ENCODE measurements at places on chromosomes 11 and 22. TPM values are rescaled to one million over a fixed set of nuclear protein-coding genes. Genes with fewer than 3 reads are reported as not detected.

Gene JHY
- 1.3 TPM for total RNA-seq

Gene RCOR2
- total RNA-seq = 2.1 TPM

Gene XRCC6
- total RNA-seq = 424 TPM

Gene SPI1
- total RNA-seq = 0.25 TPM

Gene ZNF280B
- total RNA-seq = 3.0 TPM

Gene RBMXL2
- not detected for total RNA-seq

DNA sequence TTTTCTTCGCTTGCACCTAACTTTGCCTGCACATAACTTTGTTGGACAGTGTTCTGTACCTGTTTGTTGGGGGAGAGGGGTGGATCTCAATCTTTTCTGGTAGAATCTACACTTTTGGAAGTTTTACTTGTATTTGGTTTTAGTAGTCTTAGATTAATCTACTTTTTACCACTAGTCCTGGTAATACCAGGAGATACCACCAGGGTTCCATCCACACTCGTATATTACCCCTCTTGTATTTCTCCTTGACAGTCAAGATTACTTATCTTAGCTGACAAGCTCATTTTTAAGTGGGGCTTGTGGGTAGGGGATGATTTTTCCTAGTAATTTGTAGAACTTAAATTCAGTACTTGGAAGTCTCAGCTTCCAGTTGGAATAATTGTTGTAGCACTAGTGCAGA is 37.3 kb upstream of the TECTA start:
- peaks cover 25% of the 10 kb centered on the region for H3K36me3 ChIP-seq
- DNase-seq = peak; percentile 4
- H3K27ac ChIP-seq = no peak overlapping the region
- peaks cover 4% of the 10 kb centered on the region for H3K4me1 ChIP-seq

DNA sequence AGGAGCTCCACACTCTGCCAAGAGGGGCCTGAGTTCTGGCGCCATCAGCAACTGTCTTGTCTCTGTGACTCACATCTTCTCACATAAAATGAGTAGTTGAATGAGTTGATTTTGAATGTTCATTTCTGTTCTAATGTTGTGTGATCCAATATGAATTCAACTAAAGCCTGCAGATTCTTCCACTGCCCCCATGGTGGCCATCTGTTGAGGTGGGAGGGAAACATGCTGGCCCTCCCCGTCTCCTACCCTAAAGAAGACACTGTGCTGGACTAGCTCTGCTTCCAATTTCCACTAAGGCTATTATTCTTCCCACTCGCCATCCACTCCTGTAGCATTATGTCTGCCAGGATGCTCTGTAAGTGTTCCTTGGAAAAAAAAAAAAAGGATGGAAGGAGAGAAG is 555.6 kb upstream of the LARGE1 start:
- peaks cover 3% of the 10 kb centered on the region for H3K27me3 ChIP-seq
- H3K36me3 ChIP-seq = no peaks in the 10 kb centered on the region
- H3K4me1 ChIP-seq = no peaks in the 10 kb centered on the region
- no peak for DNase-seq
- no peak overlapping the region for H3K27ac ChIP-seq

DNA sequence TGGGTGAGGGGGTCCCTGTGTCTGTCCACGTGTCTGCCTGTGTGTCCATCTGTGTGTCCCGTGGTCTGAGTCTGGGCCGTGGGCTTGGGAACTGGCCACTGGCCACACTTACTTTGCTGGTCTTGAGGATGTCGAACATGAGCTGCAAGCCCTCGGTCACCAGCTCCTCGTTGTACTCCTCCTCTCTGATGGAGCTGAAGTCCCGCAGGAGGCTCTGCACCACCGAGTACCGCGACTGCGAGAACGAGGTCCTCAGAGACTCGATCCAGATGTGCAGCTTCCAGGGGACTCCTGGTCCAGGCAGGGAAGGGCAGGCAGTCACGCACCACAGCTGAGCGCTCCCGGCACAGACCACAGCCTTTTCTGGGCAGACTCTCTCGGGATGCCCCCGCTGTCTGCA is 55.4 kb downstream of the NAT10 start:
- no peaks in the 10 kb centered on the region for H3K27me3 ChIP-seq
- no peak overlapping the region for H3K27ac ChIP-seq
- no peak overlapping the region for H3K4me3 ChIP-seq
- peaks cover 31% of the 10 kb centered on the region for H3K4me1 ChIP-seq
- peaks cover 6% of the 10 kb centered on the region for H3K36me3 ChIP-seq

- H3K4me1 ChIP-seq = no peaks in the 10 kb centered on the region
- H3K27ac ChIP-seq = no peak overlapping the region
- no peak for DNase-seq
- H3K36me3 ChIP-seq = no peaks in the 10 kb centered on the region
- H3K4me3 ChIP-seq = no peak overlapping the region
- peaks cover 5% of the 10 kb centered on the region for H3K27me3 ChIP-seq
Observed at GRCh38 chr11:63012430-63012829, 3.2 kb downstream of the SLC22A8 start.

DNA sequence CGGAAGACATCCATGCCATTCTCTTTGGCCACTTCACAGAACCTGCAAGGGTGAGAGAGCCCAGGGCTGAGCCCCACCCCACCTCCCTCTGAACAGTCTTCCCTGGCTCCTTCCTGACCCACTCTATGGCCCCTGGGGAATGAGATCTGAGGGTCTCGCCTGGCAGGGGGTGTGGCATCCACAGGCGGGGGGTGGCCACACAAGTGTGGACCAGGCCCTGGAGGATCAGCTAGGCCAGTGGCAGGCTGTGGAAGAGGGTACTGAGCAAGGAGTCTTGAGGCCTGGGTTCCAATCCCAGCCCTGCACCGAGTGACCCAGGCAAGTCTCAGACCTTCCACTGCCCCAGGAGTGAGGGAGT is 5.6 kb upstream of the LRFN4 start:
- H3K36me3 ChIP-seq = no peaks in the 10 kb centered on the region
- H3K4me1 ChIP-seq = peaks cover 14% of the 10 kb centered on the region
- H3K27me3 ChIP-seq = no peaks in the 10 kb centered on the region

- H3K27me3 ChIP-seq = peaks cover 18% of the 10 kb centered on the region
- DNase-seq = no peak
- no peak overlapping the region for H3K27ac ChIP-seq
- H3K4me3 ChIP-seq = no peak overlapping the region
- H3K36me3 ChIP-seq = no peaks in the 10 kb centered on the region
- H3K4me1 ChIP-seq = peaks cover 17% of the 10 kb centered on the region
Observed at GRCh38 chr11:108596701-108597100, 3.1 kb upstream of the EXPH5 start.

DNA sequence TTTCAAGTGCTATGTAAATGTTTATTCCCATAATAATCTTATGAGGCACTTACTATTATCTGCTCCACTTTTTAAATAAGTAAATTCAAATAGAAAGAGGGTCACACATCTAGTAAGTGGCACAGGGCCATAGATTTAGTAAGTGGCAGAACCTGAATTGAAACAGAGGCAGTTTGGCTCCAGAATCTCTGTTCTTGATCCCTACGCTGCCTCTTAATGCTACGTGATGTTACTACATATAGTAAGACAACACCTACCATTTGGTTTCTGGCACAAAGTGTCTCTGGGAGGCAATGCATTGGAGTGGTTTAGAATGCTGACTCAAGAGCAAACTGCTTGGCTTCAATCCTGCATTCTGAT is 1018.3 kb downstream of the DLG2 start:
- DNase-seq = no peak
- H3K4me1 ChIP-seq = no peaks in the 10 kb centered on the region
- no peaks in the 10 kb centered on the region for H3K27me3 ChIP-seq
- no peak overlapping the region for H3K4me3 ChIP-seq

GRCh38 chr11:109388982-109389381 is 33.0 kb upstream of the C11orf87 start:
- H3K4me3 ChIP-seq = no peak overlapping the region
- H3K27ac ChIP-seq = no peak overlapping the region
- H3K27me3 ChIP-seq = no peaks in the 10 kb centered on the region
- no peaks in the 10 kb centered on the region for H3K4me1 ChIP-seq
- H3K36me3 ChIP-seq = no peaks in the 10 kb centered on the region

DNA sequence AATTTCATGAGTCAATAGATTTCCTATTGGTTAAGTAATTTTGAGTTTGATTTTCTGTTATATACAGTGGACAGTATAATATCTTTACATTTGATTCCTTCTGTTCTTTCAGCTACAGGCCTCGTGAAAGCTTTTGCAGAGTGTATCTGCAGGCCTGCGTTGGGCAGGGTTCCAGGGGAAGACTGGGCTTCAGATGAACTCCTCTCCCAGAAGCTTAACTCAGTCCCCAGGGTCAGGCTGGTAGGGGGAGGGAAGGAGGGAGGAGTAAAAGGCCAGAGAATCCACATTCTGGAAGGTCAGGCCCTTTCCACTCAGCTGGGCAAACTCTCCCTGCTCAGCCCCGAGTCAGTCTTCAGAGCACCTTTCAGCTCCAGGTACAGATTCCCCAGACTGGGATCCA is 100.4 kb upstream of the NECTIN1 start:
- H3K27ac ChIP-seq = no peak overlapping the region
- no peaks in the 10 kb centered on the region for H3K36me3 ChIP-seq
- no peak overlapping the region for H3K4me3 ChIP-seq
- H3K27me3 ChIP-seq = peaks cover 38% of the 10 kb centered on the region
- H3K4me1 ChIP-seq = no peaks in the 10 kb centered on the region

DNA sequence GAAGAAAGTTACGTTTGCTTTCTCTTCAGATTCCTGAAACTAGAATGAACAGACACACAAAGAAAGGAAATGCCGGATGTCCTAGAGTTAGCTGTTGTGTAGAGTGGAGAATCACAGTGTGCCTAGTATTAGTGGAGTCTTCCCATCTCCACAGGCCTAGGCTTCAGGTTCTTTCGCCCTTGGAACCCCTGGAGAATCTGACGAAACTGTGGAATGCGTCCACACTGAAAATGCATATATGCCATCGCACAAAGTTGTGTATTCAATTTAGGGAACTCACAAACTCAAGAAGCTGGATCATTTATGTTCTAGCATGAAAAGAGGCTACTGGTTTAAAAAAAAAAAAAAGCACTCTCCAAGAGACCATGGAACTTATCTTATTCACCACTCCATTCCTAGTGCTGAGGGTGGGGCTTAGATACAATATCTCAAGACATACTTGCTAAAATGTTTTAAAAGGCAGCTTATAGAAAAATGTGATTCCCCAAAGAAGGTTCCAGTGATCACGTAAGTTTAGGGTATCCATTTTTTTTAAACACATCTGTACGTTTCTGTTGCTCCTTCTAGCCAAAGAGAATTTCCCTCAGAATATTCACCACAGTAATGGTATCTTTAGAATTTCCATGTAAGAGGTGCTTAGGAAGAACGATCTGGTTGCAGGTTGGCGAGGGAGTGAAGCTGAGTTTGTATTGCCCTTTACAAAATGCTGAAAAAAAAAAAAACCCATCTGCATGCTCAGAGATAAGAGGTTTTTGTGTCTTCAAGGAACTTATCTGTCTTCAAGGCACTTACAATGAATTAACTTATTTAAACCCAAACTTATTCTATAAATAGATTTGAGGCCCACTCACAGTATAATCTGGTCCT is 20.0 kb downstream of the MAML2 start:
- H3K4me1 ChIP-seq = peaks cover 82% of the 10 kb centered on the region
- H3K27ac ChIP-seq = no peak overlapping the region
- no peaks in the 10 kb centered on the region for H3K27me3 ChIP-seq
- no peak overlapping the region for H3K4me3 ChIP-seq
- no peak for DNase-seq
- peaks cover 43% of the 10 kb centered on the region for H3K36me3 ChIP-seq

DNA sequence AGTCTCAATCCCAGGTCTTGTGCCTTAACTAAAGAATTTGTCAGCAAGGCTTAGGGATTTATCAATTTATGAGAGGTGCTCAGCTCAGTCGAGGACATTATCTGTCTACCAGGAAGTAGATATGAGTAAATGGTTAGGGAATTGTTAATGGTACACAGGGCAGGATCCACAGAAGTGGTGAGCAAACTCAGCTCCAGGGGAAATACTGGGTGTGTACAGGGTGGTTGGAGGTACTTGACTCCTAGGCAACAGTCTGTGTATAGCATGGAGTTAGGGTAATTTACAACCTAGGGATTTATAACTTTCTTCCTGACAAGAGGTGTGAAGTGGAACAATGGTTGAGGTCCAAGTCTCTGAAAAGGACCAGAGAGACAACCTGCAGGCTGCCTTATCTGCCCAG is 123.4 kb upstream of the OR9Q1 start:
- H3K4me3 ChIP-seq = no peak overlapping the region
- H3K4me1 ChIP-seq = no peaks in the 10 kb centered on the region
- no peaks in the 10 kb centered on the region for H3K36me3 ChIP-seq

DNA sequence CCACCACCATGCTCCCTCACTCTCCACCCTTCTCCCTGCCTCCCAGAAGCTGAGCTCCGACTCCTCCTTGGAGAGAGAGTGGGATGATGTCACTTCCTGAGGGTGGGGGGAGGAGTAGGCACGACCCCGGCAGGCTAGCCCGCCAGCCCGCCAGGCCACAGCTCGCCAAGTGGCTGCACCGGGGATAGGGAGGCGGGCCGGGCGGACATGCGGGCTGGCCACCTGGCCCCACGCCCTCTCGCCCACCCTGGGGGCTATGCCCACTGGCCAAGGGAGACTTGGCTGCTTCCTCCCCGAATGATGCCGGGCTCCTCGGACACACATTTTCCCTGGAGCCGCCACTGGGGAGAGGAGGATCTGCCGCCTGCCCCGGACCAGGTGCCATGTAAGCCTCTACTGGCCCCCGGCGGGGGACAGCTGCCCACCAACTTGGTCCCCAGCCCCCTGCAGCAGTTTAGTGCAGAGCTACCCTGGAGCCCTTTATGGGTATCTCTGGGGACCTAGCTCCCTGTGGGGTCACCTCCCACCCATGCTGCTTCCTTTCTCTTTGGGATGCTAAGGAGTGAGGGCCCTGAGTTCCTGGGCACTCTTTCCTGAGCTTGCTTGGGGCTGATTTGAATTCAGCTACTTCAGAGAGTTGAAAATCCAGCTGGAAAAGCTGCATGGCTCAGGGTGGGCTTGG is 33.7 kb upstream of the MYRF start:
- no peak overlapping the region for H3K27ac ChIP-seq
- H3K4me3 ChIP-seq = no peak overlapping the region

GRCh38 chr11:120061036-120061760 is 76.7 kb downstream of the TRIM29 start:
- H3K27me3 ChIP-seq = peaks cover 8% of the 10 kb centered on the region
- no peak for DNase-seq
- H3K4me1 ChIP-seq = no peaks in the 10 kb centered on the region
- H3K27ac ChIP-seq = no peak overlapping the region
- no peak overlapping the region for H3K4me3 ChIP-seq
- no peaks in the 10 kb centered on the region for H3K36me3 ChIP-seq

DNA sequence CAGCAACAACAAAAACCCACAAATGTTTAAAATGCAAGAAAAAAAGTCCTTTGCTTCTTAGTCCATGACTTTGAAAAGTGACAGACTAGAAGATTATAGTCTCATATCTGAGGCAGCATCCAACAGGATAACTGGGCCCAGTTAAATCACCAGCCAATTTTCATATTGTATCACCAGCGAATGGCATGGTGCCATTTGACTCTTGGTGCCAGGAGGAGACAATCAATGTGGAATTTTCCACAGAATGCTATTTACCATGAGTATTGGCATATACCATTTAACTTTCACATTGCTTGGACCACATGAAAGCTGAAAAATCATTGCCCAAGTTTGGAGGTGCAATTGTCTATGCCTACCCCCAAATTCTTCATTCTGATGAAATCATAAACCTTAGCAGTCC is 255.5 kb downstream of the TENM4 start:
- H3K4me1 ChIP-seq = no peaks in the 10 kb centered on the region
- no peak overlapping the region for H3K27ac ChIP-seq

Measured in activated CD8-positive, alpha-beta T cell treated with anti-CD3 and anti-CD28 coated beads for 36 hours (primary cell).